ENCODE measurements at places on chromosomes 1 and 21.

DNA sequence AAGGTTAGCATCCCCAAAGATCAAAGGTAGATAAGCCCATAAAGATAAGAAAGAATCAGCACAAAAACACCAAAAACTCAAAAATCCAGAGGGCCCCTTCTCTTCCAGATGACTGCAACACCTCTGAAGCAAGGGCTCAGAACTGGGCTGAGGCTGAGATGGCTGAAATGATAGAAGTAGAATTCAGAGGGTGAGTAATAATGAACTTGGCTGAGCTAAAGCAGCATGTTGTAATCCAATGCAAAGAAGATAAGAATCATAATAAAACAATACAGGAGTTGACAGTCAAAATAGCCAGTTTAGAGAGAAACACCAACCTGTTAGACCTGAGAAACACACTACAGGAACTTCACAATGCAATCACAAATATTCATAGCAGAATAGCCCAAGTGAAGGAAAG, 406.9 kb upstream of the CXADR start:
- no peak for DNase-seq

DNA sequence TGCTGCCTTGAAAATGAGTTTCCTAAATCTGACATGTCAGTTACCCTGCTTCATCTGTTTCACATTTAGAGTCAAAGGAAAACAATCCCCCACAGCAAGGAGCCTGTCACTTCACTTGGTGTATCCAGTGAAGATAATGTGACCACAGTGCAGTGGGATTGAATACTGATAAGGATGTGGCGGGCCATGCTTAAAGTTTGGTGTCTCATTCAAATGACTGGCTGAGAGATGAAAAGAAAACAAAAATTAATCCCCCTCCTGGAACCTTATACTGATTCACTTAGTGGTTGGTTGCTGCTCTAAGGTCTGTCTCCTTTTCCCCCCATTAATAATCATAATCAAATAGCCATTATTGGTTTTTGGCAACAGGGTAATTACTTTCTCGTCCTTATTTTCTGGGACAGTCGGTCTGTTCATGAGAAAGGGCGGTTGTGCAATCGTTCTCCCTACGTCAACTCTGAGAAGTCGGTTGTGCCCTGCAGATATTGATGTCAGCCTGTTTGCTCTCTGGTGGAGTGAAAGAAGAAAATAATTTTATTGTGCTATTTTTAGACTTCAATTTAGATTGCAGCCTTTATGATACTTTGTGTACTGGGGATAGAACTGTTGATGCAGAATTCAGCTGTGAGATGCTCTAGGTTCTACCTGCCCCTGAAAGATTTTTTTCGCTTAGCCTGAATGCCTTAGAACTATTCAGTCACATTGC, 360.2 kb downstream of the DISC1 start:
- DNase-seq = no peak

DNA sequence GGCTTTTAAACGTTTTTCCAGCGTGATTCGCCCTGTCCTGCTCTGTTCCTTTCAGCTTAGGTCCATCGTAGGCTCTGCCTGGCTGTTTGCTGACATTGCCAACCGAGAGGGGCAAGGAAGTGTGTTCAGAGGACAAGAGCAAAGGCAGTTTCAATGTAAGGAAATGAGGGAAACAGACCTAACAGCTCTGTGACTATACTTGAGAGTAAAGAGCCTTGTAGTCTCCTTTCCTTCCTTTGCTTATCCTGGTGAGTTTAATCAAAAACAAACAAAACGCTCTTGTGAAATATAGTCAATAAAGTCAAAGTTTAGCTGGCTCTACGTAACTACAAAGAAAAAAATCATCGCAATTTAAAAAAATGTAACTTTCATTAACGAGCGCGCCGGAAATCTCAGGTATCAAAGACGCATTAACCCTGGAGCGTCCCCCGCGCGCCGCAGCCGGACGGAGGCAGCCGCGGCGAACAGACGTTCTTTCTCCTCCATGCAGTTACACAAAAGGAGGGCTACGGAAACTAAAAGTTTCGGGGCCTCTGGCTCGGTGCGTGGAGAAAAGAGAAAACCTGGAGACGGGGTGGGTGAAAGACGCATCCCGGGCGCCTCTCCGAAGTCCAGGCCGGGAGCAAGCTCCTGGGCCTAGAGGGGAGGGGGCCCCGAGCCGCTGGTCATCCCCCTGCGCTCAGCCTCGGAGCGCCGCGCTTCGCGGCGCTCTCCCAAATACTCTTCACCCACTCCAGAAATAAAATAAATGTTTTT, 617 bp upstream of the ADGRL2 start:
- no peak for DNase-seq

DNA sequence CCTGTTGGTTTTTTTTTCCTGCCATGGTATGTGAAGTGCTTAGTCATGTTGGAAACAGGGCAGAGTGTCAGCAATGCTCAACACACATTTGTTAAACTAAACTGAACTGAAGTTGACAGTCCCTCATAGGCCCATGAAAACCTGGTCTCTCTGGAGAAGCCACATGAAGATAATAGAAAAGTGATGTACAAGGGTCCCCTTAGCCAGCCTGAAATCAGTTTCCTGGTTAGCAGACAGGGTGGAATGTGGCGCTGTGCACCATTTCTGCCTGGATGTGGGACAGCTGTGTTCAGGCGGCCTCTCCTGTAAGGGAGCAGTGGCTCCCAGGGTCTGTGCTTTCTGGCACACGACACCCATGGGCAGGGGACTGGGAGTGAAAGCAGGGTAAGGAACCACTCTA, 9.9 kb upstream of the CHI3L1 start:
- DNase-seq = no peak

DNA sequence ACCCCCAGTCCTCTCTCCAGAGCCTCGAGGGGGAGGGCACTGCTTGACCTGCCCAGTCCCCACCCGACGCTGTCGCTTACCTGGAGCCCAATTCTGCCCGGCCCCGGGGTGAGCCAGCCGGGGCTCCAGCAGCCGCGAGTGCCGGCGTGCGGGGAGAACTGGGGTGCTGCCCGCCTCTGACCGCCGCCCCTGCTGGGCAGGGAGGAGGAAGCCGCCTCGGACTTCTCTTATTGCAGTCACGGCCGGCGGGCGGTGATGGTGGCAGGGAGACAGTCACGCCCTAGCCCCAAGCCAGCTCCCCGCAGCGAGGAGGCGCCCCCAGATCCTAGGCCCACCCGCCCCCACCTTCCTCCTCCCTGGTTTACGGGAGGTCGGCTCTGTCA, at the start of gene FGR:
FGR (minus strand) TSS at position 201 of the 383 bp plus-strand sequence. CDS start 11,269 bp downstream, outside the sequence.
- no peak for DNase-seq

- DNase-seq = peak; percentile 98
Measured at GRCh38 chr1:219812491-219813203, 115.7 kb downstream of the SLC30A10 start.

- no peak for DNase-seq
Measured at GRCh38 chr1:89129911-89130310, 4.0 kb upstream of the GBP2 start.

GRCh38 chr21:39022035-39022434, 161.2 kb downstream of the PSMG1 start:
- DNase-seq = no peak

DNA sequence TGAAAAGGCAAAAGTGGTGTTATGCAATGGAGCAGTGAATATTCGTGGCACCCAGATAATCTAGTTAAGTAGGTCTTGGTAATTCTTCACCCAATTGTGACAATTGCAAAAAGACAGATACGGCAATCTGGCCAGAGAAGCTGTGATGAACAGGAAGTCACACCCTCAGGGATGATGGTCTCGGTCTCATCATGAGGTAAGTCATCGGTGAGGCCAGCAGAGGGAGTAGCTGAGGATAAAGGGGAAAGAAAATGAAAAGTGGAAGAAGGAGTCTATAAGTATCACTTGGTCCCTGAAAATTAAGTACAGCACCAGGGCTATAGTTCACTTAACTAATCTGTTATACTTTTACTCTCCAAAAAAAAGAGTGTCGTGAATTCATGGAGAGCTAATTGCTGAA, 258.8 kb upstream of the NCAM2 start:
- peak; percentile 25 for DNase-seq

DNA sequence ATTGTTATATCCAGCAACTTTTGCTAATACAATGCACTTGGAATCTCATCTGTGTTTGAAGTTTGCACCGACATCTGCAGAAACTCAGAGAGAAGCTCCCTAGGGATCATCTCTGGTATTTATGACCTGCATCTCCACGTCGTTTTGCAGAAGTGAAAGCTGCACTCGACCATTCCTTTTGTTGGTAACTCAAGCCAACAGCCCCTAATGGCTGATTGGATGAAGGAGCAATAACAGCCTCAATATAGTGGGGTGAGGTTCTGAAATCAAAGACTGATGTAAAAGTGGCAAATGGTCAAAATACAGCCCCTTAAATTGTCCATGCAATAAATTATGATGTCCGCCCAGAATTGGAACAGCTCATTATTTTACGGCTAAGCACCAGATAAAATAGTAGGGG, 344.2 kb upstream of the KAZN start:
- DNase-seq = no peak

- DNase-seq = no peak
Measured at GRCh38 chr21:20259031-20259867, 739.0 kb upstream of the NCAM2 start.

- peak; percentile 72 for DNase-seq
Measured at GRCh38 chr1:231091831-231092301, 51.8 kb upstream of the FAM89A start.

GRCh38 chr1:1858382-1859086, 32.4 kb downstream of the GNB1 start:
- DNase-seq = peak; percentile 76

GRCh38 chr1:182376936-182377574, 14.5 kb downstream of the GLUL start:
- DNase-seq = peak; percentile 62

GRCh38 chr1:8370905-8371315, 53.0 kb downstream of the SLC45A1 start:
- DNase-seq = no peak

- no peak for DNase-seq
Measured at GRCh38 chr1:220243947-220244346, 28.3 kb downstream of the RAB3GAP2 start.

- DNase-seq = no peak
Measured at GRCh38 chr1:210440081-210440480, 111.4 kb downstream of the HHAT start.

DNA sequence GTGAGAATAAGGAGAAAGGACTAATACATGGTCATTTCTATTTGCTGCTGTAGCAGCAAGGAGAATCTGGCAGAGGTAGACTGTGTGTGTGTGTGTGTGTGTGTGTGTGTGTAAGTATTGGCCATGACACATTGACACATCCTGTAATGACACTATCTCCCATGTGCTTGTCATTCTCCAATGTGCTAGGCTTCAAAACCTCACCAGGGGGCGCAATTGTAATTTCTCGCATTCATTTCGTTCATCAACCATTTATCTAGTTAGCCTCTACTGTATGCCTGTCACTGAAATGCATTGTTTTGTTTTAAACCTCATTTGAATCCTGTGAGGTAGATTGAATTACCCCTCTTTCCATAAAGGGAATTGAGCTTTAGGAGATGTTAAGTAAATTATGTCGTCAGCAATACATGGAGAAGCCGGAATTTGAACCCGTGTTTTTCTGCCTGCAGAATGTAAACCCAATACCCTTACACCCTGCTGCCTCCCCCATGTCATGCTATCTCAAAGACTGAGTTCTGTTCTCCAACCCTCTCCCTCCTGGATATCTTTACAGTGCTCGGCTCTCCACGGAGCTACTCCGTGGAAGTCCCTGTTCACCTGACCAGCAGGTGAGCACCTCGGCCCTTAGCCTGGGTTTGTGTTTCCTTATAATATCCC, 100.8 kb downstream of the UCK2 start:
- peak; percentile 77 for DNase-seq

DNA sequence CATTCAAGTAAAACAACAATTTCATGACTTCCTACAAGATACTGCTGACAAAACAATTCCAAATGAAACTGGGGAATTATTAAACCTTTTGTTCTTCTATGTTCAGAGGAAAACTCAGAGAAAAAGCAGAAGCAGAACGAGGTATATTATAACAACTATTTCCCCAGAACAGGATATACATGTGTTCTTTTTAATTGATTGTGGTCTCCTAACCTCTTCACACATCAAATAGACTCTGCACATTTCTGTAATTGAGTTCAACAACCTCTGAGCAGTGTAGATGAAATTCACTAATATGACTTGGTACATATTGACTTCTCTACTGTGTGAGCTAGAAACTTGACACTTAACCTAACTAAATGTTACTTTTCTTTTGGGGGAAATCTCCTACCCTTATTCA, 584.2 kb downstream of the NEGR1 start:
- no peak for DNase-seq

DNA sequence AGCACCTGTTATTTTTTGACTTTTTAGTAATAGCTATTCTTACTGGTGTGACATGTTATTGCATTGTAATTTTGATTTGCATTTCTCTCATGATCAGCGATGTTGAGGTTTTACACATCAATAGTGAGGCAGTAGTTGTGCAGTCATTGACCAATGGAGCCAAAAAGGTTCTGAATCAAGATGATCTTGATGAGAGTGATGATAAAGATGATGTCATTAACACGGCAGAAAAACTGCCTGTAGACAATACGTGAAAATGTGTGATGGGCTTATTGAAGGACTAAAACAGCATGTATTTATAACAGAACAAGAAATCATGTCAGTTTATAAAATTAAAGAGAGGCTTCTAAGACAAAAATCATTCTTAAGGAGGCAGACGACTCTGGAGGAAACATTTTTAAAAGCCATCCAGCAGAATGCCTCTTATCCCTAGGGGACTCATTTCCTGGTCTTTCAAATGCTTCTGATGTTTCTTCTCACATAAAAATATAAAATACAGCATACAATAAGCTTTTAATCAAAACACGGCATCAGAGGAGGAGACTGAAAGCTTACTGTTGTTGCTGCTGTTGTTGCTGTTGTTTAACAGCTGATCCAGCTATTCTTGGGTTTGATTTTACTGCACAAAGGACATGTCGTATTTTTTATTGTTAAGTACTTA, 400.3 kb downstream of the LTN1 start:
- no peak for DNase-seq

DNA sequence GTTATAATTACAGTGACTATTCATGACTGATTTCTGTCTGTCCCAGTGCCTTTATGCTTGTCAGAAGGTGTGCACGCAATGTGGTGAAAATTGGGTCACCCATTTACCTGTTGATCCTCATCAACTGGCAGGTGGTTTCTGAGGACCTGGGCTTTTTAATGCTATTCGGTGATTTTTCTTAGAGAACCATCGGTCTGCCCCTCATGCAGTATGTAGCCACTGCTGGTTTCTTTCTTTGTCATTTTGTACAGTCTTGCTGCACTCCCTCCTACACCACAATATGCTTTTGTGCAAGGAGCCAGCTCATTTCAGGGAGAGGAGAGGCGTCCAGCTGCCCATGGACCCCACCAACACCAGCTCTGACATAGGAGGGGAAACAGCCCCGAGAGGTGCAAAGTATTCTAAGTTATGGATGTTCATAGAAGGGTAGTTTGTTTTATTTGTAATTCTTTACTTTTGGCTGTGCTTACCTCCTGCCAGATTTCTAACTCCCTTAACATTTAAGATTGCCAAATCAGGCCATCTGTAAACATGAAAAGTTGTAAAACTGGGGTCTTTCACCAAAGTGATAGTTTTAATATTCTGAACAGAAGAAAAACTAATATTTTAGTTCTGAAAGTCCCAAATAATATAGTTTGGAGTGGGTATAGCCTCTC, 325.3 kb downstream of the PTBP2 start:
- no peak for DNase-seq

All from PC-3 (cell line).